Urinary bladder (tissue), 4 donors: ENCODE measurements at places on chromosomes 7 and 10.

- no peak for DNase-seq
Observed at GRCh38 chr7:124764847-124765400, 668 bp downstream of the GPR37 start.

GRCh38 chr7:85074-85882 lies 107.1 kb upstream of the FAM20C start:
- DNase-seq = no peak

DNA sequence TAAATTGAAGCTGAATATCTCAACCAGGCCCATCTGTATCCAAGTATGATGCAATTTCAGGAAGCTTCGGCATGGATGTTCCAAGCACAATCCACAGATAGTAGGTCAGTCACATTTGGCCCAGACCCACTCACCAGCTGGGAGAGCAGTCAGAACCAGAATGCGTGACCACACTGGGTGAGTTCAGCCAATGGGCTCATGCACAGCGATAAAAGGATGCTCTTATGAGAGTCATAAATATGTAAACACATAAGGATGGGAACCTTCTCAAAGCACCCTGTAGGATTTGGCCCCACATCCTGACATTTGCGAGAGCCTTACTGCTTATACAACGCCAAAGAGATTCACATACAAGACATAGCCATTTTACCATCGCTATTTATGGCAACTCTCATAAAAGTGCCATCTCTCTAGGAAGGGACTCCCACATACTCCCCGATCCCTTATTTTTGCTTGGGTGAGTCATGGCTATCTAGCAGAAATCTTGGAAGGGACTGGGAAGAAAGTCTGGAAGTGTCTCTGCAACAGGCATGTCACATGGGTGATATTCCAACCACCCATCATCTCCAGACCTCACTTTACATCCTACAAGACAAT lies 3.0 kb downstream of the AFAP1L2 start:
- DNase-seq = peak; percentile 64

GRCh38 chr10:114825513-114826253 lies 4.1 kb downstream of the FHIP2A start:
- no peak for DNase-seq

- DNase-seq = no peak
Observed at GRCh38 chr10:17203416-17203815, 1.9 kb upstream of the TRDMT1 start.

GRCh38 chr10:89245802-89246201 lies 5.8 kb downstream of the LIPA start:
- no peak for DNase-seq

- no peak for DNase-seq
Observed at GRCh38 chr10:56782503-56782902, 421.4 kb upstream of the ZWINT start.

DNA sequence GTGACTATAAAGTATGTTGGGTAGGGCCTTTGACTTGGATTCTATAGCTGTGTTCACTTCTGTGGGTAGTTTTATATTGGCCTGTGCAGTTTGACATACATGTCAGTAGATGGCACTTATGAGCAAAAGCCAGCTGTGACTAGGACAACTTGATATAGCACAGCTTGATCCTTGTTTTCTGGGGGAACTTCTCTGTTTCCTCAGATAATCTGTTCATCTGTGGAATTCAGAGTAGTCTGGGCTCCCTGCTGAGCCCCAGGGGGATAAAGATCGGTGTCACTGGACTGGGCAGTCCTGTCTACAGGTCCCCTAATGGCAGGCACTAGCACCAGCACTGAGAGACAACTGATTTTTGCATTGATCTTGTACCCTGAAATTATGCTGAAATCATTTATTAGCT lies 25.4 kb downstream of the CYP2C9 start:
- no peak for DNase-seq

GRCh38 chr7:15692501-15693020 lies 6.1 kb upstream of the MEOX2 start:
- no peak for DNase-seq

DNA sequence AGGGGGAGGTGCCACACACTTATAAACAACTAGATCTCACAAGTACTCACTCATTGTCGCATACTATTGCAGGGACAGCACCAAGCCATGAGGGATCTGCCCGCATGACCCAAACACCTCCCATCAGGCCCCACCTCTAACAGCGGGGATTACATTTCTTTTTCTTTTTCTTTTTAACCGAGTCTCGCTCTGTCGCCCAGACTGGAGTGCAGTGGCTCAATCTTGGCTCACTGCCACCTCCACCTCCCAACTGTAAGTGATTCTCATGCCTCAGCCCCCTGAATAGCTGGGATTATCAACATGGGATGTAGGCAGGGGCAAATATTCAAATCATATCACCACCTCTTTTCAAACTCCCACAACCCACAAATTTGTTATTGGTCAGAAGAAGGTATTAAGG lies 76.7 kb downstream of the SKAP2 start:
- no peak for DNase-seq

GRCh38 chr10:36888925-36889573 lies 236.3 kb upstream of the ANKRD30A start:
- DNase-seq = peak; percentile 6

GRCh38 chr7:155533827-155534690 lies 12.3 kb downstream of the CNPY1 start:
- DNase-seq = no peak

DNA sequence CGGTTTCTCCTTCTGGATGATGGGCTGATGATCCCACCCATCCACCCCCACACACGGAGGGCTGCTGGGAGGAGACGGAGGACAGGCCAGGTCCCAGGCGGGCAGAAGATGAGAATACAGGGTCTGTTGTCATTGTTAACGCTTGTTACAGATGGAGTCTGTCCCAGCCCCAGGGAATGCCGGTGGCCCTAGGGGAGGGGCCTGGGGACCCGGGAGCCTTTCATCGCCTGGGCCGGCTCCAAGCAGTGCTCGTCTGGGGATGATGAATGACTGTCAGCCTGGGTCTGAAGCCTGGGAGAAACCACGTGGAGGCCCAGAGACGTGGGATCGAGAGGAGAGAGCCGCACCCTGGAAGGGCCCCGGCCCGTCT lies 69.2 kb downstream of the UNCX start:
- DNase-seq = no peak

- DNase-seq = no peak
Observed at GRCh38 chr7:83143107-83143506, 19.6 kb downstream of the PCLO start.

DNA sequence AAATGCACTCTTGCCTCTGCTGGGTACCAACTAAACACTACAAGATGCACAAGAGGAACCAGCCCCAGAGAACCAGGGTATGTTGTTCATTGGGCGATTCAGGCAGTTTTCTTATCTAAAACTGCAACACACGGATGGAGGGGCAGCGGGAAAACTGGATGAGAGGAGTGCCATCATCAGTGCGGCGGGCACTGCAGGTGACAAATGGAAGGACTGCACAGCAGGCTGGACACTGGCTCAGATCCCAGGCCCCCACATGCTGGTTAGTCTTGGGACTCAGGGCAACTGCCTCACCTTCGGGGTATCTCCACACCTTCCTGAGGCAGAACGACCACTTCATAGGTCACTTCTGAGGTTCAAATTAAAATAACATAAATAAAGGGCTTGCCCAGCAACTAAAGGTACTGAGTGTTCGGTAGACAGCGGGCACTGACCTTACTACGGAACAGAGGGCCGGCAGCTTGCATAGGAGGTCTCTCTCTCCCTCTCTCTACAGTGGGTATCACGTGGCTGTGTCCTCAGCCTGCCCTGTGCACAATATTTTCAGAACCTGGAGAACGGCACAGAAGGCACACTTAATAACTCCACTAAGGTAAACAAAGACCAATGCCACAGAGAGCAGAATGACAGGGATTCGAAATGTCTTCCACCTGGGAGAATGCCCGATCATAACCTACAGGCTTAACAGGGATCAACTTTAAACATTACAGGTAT lies 72.1 kb downstream of the GRB10 start:
- no peak for DNase-seq

DNA sequence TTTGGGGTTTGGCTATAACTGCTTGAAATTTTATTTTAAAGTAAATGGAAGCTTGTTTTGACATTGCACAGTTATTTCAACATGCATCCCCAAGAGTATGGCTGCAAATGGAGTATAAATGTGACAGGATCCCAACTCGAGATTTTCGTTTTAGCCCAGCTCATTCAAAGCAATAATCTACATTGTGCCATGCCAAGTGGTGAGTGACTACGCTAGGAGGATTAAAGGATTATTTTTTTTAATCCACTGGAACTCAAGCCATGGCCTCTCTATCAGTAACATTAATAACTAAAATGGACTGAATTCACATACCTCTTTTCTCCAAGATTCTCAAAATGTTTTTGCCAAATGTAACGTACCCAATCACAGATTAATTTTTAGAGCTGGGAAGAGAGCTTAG lies 60.6 kb upstream of the AUTS2 start:
- DNase-seq = no peak

GRCh38 chr10:42543840-42544372 lies 94.5 kb downstream of the ZNF33B start:
- no peak for DNase-seq

DNA sequence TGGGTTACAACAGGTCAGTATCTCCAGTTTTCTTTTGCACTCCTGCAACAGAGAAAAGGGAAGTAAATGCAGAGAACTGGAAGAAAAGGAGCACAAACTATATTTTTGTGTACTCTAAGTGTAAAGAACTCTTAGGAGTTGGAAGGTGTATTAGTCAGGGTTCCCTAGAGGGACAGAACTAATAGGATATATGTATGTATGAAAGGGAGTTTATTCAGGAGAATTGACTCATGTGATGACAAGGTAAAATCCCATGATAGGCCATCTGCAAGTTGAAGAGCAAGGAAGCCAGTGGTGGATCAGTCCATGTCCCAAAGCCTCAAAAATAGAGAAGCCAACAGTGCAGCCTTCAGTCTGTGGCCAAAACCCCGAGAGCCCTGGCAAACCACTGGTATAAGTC lies 22.6 kb upstream of the RAB18 start:
- DNase-seq = no peak

DNA sequence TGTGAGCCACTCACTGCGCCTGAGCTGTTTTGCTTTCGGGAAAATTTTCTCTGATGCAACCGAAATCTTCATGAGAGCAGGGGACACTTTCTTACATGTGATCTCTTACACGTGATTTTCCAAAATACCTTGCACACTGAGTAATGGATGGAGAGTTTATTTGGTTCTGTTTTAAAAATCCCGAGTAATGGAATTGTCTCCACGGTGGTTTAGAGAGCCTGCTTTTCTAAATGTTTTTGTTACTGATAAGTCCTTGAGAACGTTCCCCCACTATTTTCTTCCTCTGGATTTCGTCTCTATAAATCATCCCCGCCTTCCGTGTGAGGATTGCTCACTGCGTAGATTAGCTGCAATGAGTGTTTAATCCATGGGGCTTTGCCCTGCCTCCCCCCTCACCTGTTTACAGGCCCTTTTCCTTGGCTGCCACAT lies 25.7 kb downstream of the CAMK1D start:
- DNase-seq = no peak

- DNase-seq = no peak
Observed at GRCh38 chr10:4984223-4984622, 19.4 kb downstream of the AKR1C2 start.
